ENCODE measurements at places on chromosomes 4 and X.

DNA sequence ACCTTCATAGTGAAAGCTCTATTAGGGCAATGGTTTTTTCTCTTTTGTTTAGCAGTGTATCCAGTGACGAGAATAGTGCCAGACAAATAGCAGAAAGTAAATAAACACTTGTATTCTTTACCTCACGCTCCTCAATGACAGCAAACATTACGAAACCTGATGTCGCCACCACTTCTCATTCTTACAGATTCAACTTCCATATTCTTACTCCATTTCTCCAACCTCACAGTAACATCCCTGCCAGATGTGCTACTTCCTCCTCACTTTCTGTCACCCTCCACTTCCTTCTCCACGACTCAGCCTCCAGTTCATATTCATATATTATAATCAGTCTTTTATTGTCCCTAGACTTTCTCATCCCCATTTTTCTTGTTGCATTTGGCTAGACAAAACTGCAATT lies 1956.2 kb upstream of the AGA start:
- DNase-seq, result no peak

GRCh38 chrX:51507551-51507950 lies 11.2 kb upstream of the NUDT11 start:
- no peak for DNase-seq

- no peak for DNase-seq
These were observed 11.7 kb downstream of the RPL9 start for GRCh38 chr4:39446842-39447573.

- DNase-seq, result no peak
These were observed 25.1 kb downstream of the ARL13A start for GRCh38 chrX:100994352-100995281.

GRCh38 chr4:31539284-31540069 lies 819.3 kb downstream of the PCDH7 start:
- no peak for DNase-seq

GRCh38 chrX:101057093-101057714 lies 5.3 kb upstream of the TRMT2B start:
- no peak for DNase-seq

- DNase-seq, result no peak
These were observed 17.6 kb upstream of the HS3ST1 start for GRCh38 chr4:11446155-11446811.

- DNase-seq, result no peak
These were observed 167.8 kb downstream of the PCDH10 start for GRCh38 chr4:133316909-133317308.

DNA sequence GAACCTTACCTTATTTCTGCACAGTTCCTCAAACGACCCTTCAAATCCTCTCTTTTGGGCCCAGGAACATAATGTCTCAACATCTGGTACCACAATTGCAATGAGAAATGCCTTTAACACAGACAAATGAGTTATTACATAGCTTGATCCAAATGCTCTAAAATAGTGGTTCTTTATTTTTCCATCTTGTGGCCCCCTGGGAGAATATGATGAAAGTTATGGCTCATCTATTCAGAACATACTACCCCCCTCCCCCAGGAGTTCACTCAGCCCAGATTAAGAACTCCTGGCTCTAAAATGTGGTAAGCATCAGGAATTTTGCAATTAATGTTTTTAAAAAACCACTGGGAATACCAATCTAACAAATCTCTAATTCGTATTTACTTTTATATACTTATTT lies 23.9 kb upstream of the CENPU start:
- no peak for DNase-seq

GRCh38 chr4:23818097-23818885 lies 71.6 kb downstream of the PPARGC1A start:
- no peak for DNase-seq

GRCh38 chr4:132269303-132269990 lies 879.6 kb upstream of the PCDH10 start:
- DNase-seq, result no peak

DNA sequence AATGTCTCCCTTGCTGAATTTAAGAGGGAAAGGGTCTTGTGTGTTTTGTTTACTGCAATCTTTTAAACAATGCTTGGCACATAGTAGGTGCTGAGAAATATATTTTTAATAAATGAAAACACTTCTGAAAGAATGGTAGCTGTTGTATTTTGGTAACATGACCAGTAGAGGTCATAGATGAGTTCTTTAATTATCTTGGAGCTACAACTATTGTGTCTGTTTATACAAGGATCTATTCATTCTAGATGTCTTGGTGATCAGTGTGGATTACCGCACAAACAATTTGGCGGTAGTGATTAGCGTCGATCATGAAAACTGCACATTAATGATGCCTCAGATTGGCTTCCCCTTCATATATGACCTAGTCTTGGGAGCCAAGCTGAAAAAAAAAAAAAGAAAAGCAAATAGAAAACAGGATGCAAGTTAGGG lies 21.4 kb upstream of the SCRG1 start:
- no peak for DNase-seq

GRCh38 chr4:1412376-1413203 lies 6.3 kb upstream of the NKX1-1 start:
- DNase-seq, result no peak

- no peak for DNase-seq
These were observed 1.1 kb downstream of the OGT start for GRCh38 chrX:71533851-71534561.

GRCh38 chrX:22365460-22365859 lies 92.7 kb downstream of the CBLL2 start:
- no peak for DNase-seq
